HFFc6 (cell line): ENCODE measurements at places on chromosomes 4 and X. TPM values are rescaled to one million over a fixed set of nuclear protein-coding genes. Genes with fewer than 3 reads are reported as not detected.
A peak's percentile ranks its signal among the peaks of the same experiment; 100 is the strongest.

DNA sequence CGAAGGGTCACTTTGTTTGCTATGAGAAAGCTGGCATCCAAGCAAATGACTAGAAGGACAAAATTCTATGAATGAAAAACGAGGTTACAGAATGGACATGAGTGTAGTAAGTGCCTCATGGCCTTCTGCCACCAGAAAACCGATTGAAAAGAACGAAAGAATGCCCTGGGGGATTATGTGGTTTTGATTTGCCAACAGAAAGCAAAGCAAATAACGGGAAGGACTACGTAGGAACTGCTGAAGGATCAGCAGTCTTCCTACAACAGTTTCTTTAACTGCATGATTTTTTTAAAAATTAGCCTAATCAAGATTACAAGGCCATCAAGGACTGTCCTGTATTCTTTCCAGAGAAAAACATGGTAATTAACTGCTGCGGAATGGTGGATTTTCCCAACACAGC lies 50.6 kb downstream of the NRK start:
- no peaks in the 10 kb centered on the region for H3K36me3 ChIP-seq
- no peak overlapping the region for H3K27ac ChIP-seq
- no peaks in the 10 kb centered on the region for H3K4me1 ChIP-seq
- H3K4me3 ChIP-seq: no peak overlapping the region
- no peaks in the 10 kb centered on the region for H3K27me3 ChIP-seq

DNA sequence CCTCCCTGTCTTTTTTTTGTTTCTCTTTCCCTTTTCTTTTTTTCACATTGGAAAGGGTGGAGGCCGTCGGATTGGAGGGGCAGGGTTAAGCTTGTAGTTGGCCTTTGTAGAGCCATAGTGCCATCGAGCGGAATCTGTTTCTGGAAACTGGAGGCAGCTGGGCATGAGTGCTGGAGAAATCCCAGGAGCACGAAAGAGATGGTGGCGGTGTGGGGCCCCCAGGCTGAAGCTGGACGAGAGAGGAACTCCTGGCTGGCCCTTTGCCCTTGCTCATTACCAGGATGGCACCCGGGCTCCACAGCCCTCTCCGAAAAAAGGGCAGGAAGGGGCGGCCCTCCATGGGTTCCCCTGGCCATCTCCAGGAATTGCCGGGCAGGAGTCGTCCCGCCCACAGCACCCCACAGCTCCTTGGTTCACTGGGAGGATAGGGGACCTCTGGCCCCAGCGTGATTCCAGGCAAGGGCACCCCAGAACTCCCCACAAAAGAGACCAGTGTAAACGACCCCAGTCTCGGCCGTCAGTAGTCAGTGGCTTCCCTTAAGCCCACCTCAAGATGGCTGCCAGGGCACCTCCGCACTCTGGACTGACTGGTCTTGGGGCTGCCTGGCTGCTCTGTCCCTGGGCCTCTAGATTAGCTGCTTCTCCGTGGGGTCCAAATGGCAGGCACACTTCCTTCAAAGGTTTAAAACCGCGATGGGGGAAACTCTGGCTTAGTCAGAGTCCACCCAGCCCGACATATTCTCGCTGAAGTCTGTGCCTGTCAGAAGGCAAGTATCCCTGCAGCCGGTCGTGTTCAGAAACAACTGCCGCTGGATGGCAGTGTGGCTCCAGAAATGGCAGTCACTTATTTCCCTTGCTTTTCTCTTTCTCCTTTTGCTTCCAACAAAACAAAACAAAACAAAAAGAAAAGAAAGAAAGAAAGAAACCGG lies 74.1 kb downstream of the NBDY start:
- no peaks in the 10 kb centered on the region for H3K27me3 ChIP-seq
- no peaks in the 10 kb centered on the region; the same call in 1 of the 2 replicates for H3K36me3 ChIP-seq
- H3K27ac ChIP-seq: no peak overlapping the region
- DNase-seq: no peak
- no peak overlapping the region for H3K4me3 ChIP-seq
- peaks cover 11% of the 10 kb centered on the region for H3K4me1 ChIP-seq

Gene AMBN
- not detected in 3 replicates for total RNA-seq

GRCh38 chrX:78029663-78030062 lies 60.2 kb upstream of the PGAM4 start:
- H3K27me3 ChIP-seq: no peaks in the 10 kb centered on the region
- H3K27ac ChIP-seq: no peak overlapping the region
- peak; percentile 3 for DNase-seq
- no peaks in the 10 kb centered on the region; the same call in 1 of the 2 replicates for H3K4me1 ChIP-seq

- H3K4me3 ChIP-seq: no peak overlapping the region
- H3K27me3 ChIP-seq: peaks cover 4% of the 10 kb centered on the region
- no peak overlapping the region for H3K27ac ChIP-seq
- no peaks in the 10 kb centered on the region for H3K36me3 ChIP-seq
These were observed 167.6 kb downstream of the DKK2 start for GRCh38 chr4:106868381-106869035.

Gene ITM2A
- not detected in 3 replicates for total RNA-seq
